Activated CD4-positive, CD25-positive, alpha-beta regulatory T cell treated with anti-CD3 and anti-CD28 coated beads, Interleukin-2, amount 50 U/mL, for 16 hours (primary cell): ENCODE measurements at places on chromosomes 7 and 10.

GRCh38 chr10:59829024-59829423, 75.8 kb upstream of the MRLN start:
- DNase-seq = no peak

DNA sequence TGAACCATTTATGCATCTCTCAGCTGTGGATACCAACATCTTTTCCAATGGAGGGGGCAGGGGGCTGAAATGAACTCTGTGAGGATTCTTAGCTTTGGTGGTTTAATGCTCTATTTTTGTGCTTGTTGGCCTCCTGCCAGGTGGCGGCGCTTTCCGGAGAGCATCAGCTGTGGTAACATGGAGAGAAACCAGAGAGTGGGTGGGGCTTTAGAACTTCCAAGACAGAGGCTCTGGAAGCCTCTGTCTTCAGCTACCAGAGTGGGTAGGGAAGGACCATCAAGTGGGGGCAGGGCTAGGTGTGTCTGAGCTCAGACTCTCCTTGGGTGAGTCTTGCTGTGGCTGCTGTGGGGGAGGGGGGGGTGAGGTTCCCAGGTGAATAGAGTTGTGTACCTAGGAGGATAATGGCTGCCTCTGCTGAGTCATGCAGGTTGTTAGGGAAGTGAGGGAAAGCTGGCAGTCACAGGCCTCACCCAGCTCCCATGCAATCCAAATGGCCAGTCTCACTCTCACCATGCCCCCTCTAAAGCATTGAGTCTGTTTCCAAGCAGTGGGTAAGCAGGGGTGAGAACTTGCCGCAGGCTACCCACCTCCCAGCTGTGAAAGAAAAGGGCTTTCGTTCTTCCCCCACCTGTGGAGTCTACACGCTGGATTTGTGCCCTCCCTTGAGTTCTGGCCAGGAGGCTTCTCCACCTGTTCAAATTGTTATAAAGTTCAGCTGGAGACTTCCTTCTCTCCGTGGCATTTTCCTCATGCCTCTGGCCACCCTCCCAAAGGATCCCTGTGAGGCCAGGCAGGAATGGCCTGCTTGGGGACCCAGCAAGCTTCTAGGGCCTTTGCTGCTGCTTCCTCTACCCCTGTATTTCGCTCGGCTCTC, 527.0 kb downstream of the NEBL start:
- no peak for DNase-seq

- no peak for DNase-seq
These were observed 244.7 kb downstream of the KIF20B start for GRCh38 chr10:89946106-89946505.

DNA sequence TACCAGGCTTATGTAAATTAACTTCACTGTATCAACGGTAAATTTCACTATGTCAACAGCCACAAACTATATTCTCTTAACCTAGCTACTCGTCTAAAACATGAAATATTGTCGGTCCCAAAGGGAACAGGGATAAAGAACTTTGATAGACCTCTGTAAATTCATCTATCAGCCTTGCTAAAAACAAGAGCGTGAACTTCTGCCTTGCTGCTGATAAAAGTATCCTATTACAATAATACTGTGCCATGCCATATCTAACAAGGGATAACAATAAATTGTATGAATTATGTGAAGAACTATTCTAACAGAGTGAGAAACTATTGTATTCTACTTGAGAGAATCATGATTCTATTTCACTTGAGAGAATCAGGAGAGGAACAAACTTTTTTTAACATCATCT, 117.2 kb downstream of the CNOT4 start:
- DNase-seq = no peak

- no peak for DNase-seq
These were observed 67.1 kb upstream of the DUSP5 start for GRCh38 chr10:110430340-110431273.

DNA sequence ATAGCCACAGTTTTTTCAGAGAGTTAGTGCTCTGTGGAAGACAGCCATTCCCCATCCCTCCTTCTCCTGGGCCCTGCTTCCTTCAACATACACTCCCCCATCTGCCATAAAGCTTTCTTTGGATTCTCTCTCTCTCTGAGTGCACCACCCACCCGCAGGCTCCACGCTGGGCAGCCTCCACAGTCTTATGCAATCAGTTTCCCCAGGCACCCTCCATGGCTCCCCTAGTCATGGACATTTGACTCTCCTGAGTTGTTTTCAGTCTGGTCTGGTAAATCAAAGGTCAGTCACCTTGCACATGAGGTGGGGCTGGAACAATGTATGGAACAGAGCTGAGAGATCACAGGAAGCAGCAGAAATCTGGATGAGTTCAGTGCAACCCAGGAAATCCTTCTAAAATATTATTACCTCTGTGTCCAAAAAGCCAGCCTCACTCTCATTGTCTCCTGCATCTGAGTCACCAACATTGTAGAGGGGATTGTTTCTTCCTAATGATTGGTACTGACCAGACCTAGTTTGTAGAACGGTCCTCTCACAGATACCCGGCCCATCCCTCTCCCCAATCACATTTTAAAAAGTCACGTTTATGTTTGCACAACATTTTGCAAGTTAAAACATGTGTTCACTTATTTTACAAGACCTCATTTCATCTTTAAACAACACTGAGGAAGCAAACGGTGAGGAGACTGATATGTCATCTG, 70.1 kb downstream of the CYCS start:
- DNase-seq = no peak

DNA sequence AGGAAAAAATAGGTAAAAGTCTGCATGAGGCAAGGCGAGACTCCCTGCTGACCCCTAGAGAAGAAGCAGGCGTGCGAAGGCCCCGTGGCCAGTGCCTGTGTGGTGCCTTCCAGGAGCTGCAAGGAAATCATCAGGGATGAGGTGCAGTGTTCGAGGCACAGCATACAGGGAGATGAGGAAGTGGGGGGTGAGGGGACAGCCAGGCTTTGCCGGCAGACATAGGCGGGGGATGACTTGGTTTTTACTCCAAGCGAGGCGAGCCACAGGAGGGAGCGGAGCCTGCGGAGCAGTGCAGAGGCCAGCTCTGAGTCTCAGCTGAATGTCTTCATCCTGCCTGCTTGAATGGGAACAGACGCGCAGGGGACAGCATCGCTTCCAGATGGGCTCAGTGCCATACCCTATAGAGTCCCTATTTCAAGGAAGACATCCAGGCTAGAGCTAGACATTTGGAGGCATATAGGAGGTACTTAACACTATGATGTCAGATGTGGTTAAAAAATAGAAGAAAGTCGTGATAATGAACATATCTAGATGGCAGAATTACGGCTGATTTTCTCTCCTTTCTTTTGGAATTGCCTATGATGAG, 49.5 kb downstream of the TCERG1L start:
- DNase-seq = no peak

DNA sequence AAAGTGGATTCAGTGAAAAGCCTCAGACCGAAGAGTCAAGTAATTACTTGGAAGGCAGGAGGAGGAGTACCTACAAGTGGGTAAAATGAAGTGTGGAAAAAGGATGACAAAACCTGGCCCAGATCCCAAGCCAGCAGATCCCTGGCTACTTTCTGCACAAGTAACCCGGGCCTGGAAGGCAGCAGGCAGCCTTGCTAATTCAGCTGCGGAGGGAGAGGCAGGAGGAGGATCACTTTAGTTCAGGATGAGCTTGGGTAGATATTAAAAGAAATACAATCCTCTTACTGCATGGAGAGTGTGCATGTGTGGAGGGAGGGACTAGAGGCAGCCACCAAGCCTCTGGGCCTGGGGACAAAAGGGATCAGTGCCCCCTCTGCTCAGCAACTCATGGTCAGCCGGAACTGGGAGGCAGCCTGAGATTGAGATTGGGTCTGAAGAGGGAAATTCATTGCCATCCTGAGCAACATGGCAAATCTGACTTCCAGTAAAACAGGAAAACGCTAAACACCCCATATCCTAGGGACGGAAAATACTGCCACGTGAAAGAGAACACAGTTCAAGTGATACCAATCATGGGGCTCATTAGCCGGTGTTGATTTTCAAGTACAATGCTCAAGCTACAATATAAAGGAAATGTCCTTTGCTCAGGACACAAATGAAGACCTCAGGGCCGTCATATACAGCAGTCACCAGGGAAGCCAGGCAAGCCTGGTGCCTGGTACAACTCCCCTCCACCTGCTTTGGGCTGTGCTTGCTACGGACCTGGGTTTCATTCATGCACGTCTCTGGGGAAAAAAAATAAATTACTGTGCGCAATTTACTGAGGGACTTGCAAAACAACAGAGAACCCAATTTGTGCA, 1.3 kb downstream of the AMPH start:
- DNase-seq = no peak

GRCh38 chr7:100349757-100350156, 8.2 kb upstream of the PILRB start:
- DNase-seq = no peak

- DNase-seq = no peak
These were observed 209.1 kb upstream of the MTPN start for GRCh38 chr7:136186281-136186680.

- no peak for DNase-seq
These were observed 118.4 kb upstream of the WDR11 start for GRCh38 chr10:120732643-120733313.

DNA sequence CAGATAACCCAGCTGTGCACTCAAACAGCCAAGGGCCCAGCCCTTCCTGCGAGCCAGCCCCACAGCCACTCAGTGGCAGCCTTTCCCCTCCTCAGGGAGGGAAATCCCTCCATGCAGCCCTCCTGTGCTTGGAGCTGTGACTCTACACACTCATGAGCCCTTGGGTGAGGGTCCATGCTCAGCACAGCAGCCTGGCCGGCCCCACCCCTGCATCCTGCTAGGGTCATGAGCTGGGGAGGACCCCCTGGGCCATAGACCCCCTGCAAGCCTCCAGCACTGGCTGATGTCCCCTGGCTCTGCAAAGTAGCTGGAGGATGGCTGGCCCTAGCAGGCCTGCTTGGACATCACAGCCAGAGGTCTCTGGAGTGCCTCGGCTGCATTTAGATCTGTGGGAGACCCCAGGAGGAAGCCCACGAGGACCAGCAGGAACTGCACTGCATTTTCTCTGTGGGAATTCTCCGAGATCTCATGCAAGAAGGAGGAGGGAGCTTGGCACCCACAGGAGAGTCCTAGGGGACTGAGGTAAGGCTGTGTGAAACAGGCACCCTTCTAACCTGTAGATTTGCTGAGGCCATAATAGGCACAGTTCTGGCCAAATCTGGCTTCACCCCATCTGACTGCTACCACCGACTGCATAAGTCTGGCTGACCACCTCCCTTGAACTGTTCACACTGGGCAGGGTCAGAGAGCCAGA, 17.4 kb downstream of the TMEM273 start:
- DNase-seq = no peak

GRCh38 chr7:111486472-111487142, 75.7 kb downstream of the IMMP2L start:
- no peak for DNase-seq

GRCh38 chr10:29613791-29614190, 21.0 kb downstream of the SVIL start:
- DNase-seq = no peak

GRCh38 chr10:130757271-130757670, 554.2 kb downstream of the TCERG1L start:
- DNase-seq = no peak

GRCh38 chr10:119834188-119834587, 38.5 kb downstream of the MCMBP start:
- DNase-seq = no peak
